ENCODE measurements at places on chromosomes 12 and 14. TPM values are rescaled to one million over a fixed set of nuclear protein-coding genes. Genes with fewer than 3 reads are reported as not detected.

Gene OVCH1
- not detected for total RNA-seq

Gene MIPOL1
- 28.5 TPM for total RNA-seq

Gene FGF6
- not detected for total RNA-seq

Gene GRIP1
- total RNA-seq: 47.6 TPM

Gene RERG
- total RNA-seq: 1.4 TPM

- no peak for DNase-seq
These were observed 25.8 kb upstream of the NUDT14 start for GRCh38 chr14:105206873-105207272.

DNA sequence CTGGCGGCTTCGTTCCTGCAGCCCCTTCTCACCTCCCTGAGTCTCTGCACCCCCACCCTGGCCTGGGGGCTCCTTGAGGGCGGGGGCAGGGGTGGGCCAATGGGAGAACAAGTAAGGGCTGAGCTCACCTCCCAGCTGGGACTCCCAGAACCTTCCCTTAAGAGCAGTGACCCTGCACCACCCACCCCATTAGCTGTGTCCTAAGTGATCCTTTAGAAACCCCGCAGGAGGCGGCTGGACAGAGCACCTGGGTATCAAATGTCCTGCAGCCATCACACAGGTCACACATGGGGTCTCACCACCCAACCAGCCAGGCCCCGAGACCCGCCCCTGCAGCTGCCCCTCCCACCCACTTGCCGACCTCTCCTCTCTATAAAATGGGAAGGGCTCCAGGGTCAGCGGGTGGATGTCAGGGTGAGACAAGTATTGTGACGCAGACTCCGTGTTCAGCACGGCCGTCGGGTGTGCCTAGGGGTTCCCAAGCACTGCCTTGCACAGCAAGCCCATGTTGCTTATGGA is 151.2 kb upstream of the C14orf180 start:
- no peak for DNase-seq

- peak; percentile 98 for DNase-seq
These were observed 4.5 kb upstream of the GDF11 start for GRCh38 chr12:55738123-55739024.

- DNase-seq: no peak
These were observed 763.0 kb downstream of the NRXN3 start for GRCh38 chr14:78933166-78933565.

GRCh38 chr12:5220835-5221234 is 177.2 kb downstream of the KCNA5 start:
- peak; percentile 69 for DNase-seq

GRCh38 chr12:80443974-80444666 is at the start of gene PTPRQ:
Gene PTPRQ (plus strand): TSS chr12:80444235. CDS start chr12:80444346, 111 bp downstream.
- DNase-seq: no peak

DNA sequence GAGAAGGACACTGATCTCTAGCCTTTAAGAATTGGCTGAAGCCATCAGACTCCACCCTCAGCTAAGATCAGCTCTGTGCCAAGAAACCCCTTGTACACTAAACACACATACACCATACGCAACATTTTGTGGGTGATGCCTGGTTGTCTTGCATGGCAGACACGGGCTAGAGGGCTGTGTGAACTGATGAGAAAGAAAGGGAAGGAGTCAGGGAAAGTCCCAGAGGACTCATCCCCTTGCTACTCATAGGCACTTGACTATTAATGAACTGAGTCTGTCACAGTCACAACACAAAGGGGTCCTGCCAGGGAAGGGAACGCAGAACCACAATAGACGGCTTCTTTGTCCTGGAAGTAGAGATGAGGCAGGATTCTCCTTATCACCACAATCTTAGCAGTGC is 80.8 kb downstream of the EMP1 start:
- DNase-seq: peak; percentile 52

- peak; percentile 86 for DNase-seq
These were observed 227.7 kb upstream of the CRY1 start for GRCh38 chr12:107320929-107321631.

DNA sequence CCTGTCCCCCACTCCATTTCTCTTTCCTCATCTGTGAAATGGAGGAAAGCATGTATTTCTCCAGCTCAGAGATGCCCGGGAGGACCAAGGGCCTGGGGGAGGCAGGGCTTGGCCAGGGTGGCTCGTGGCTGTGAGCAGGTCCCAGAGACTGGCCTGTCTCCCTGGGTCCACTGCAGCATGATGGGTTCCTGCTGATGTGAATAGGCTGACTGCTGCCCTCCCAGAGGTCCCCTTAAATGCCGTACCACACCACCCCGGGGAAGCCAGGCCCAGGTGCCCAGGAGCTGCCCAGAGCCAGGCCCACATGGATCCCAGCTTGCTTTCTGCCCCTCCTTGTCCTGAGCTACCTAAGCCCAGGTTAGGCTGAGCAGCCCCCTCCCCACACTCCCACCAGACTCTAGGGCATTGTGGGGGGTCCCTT is 158.2 kb upstream of the C14orf180 start:
- DNase-seq: peak; percentile 19

GRCh38 chr12:94429633-94430032 is 30.0 kb downstream of the CEP83 start:
- peak; percentile 78 for DNase-seq

All from endodermal cell (in vitro differentiated cells).